Foreskin keratinocyte (primary cell): ENCODE measurements at places on chromosomes 12 and 14. TPM values are rescaled to one million over a fixed set of nuclear protein-coding genes. Genes with fewer than 3 reads are reported as not detected.

Gene IFNG
- total RNA-seq: not detected in 2 replicates

Gene RAD9B
- 0.14 TPM in 2 replicates for total RNA-seq

Gene OAS2
- 124 and 157 TPM in 2 replicates for total RNA-seq

Gene DEGS2
- 0.07 TPM in 1 of 2 replicates, not detected in the other for total RNA-seq

Gene PPFIA2
- total RNA-seq: not detected in 2 replicates

Gene ACOT6
- total RNA-seq: not detected in 2 replicates

Gene CEP170B
- 35.1 and 37.3 TPM in 2 replicates for total RNA-seq

Gene RFX4
- total RNA-seq: not detected in 2 replicates

Gene PLEKHD1
- not detected in 2 replicates for total RNA-seq

Gene BBS10
- 5.3 and 6.9 TPM in 2 replicates for total RNA-seq

Gene ERG28
- 31.3 and 33.2 TPM in 2 replicates for total RNA-seq

Gene CEP290
- 9.3 and 10.9 TPM in 2 replicates for total RNA-seq

Gene RNU7-1
- not detected in 2 replicates for total RNA-seq

Gene MYO1A
- total RNA-seq: not detected in 2 replicates

Gene P2RX7
- total RNA-seq: 0.10 and 0.28 TPM in 2 replicates

Gene ZCRB1
- total RNA-seq: 46.1 and 57.6 TPM in 2 replicates

Gene PRB2
- not detected in 2 replicates for total RNA-seq

Gene KRT78
- total RNA-seq: 0.32 and 0.58 TPM in 2 replicates

Gene RHEBL1
- 4.8 and 5.9 TPM in 2 replicates for total RNA-seq

Gene HRK
- not detected in 2 replicates for total RNA-seq

Gene PROX2
- total RNA-seq: not detected in 2 replicates

Gene ESPL1
- total RNA-seq: 15.0 and 18.7 TPM in 2 replicates
